ENCODE measurements at places on chromosomes 12 and 14. TPM values are rescaled to one million over a fixed set of nuclear protein-coding genes. Genes with fewer than 3 reads are reported as not detected.

ARG2 gene
- total RNA-seq, result 4.5 TPM

PTGDR gene
- total RNA-seq, result 0.07 TPM

TMEM119 gene
- 43.2 TPM for total RNA-seq

- no peak for DNase-seq
Observed at GRCh38 chr12:123141615-123142517, 9.0 kb downstream of the PITPNM2 start.

All from mesothelial cell of epicardium (in vitro differentiated cells).